NCI-H524 treated with DMSO at 0.1 percent for 48 hours (cell line): ENCODE measurements at places on chromosomes 4 and X.

DNA sequence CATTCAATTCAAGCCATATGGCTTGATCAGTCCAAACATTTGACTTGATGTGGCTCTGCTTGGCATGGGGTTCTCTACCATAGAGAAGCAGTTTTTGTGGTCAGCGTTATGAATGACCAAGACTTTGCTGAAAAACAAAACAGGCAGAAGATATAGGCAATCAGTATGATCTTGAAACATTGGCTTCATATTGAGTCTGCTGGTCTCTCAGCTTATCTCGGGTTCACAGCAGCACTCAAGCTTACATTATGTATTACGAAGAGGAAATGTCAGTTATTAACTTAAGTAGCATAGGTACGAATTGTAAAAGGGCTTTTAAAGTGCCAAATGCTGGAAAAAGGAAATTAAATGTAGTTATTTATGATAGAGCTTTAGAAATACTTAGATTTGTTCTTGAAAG, 99.0 kb downstream of the AFF2 start:
- no peak for DNase-seq

DNA sequence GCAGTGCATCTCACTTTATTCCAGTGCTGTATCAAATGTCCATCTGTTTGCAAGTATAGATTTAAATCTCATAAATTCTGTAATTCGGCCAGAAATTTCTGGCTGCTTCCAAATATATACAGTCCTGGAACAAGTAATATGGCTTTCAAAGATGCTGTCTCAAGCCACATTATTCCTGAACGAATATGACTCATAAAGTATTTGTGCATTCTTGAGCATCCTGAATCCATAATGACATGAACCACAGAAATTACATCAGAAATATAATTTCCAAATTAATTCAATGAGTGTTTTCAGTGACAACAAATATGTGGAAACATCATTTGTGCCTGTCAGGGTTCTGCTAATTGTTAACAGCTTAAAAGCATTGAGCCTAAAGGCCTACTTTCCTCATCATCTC, 140.9 kb upstream of the HPGD start:
- DNase-seq = no peak

DNA sequence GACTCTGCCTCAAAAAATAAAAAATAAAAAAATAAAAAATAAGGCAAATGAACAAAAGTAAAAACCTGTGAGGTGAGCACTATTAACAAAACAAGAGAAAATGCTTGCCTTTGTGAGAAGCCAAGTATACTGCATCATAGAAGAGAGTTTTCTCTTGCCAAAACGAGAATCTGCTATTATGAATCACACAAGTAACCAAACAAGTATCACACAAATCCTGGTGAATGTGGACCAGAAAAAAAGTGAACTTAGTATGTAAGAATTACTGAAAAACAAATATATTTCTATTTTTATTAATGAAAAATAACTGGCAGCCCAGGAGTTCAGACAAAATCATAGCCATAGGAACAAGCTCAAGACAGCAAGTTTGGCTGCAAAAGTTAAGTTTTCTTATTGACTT, 193.5 kb downstream of the PDGFC start:
- DNase-seq = no peak

DNA sequence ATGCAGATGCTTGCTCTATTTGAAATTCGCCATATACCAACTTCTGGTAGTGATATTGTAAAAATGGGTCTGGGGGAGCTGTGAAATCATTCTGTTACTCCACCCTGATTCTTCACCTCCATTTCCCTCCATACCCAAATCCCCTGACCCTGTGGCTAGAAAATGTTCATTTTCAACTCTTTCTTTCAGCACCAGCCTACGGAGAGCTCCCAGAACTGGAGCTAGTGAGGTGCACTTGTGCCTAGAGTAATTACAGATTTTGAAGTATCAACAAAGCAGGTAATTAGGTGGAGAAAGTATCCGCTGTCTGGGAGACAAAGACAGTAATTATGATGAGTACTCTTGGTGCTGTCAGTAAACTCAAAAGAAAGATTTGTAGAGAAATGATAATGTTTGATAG, 8.1 kb downstream of the ARHGAP36 start:
- DNase-seq = no peak

DNA sequence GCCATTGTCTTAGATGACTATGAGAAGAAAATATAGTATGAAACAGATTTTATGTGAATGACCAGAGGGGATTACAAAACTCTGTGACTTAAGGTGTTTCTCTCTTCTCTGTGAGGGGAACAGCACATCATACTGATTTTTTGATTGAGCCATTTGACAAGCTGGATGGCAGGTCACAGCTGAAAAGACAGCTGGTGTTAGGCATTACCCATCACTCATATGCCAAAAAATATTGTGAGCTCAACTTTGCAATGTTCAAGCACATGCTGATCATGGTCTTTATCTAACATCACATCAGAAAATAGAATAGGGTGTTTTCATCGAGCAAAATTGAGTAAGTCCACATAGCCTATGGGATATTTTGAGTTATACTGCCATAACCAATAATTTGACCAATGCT, 86.7 kb upstream of the TECRL start:
- DNase-seq = no peak

GRCh38 chr4:182048871-182049270, 194.3 kb upstream of the TENM3 start:
- no peak for DNase-seq

GRCh38 chrX:110723844-110724243, 71.8 kb downstream of the CHRDL1 start:
- no peak for DNase-seq

- no peak for DNase-seq
These were observed 86.4 kb downstream of the SMIM20 start for GRCh38 chr4:26000274-26000950.

GRCh38 chr4:4388311-4388790, 1.4 kb downstream of the NSG1 start:
- DNase-seq = no peak
